ENCODE measurements at places on chromosomes 6 and 20.

DNA sequence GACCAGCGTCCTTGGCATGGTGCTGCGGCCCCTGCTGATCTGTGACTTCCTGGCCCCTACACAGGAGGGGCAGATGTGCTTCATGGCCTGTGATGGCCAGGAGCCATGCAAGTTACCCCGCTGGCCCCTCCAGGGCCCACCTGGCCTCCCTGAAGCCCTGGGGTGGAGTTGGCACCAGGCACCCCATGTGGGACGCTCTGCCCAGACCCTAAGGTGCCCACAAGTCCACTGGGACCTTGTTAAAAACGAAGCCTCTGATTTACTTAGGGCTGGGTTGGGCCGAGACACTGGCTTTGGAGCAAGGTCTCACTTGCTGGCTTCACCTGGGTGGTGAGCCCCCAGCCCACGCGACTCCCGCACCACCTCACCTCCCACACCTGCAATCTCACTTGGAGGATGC, 139.0 kb downstream of the PHACTR3 start:
- DNase-seq = no peak

- no peak for DNase-seq
Observed at GRCh38 chr6:162852840-162853577, 125.2 kb downstream of the PACRG start.

GRCh38 chr6:3561725-3562124, 104.9 kb upstream of the SLC22A23 start:
- DNase-seq = no peak

- no peak for DNase-seq
Observed at GRCh38 chr6:75824160-75824559, 75.1 kb downstream of the MYO6 start.

GRCh38 chr6:74651948-74652842, 553.7 kb downstream of the COL12A1 start:
- DNase-seq = no peak

GRCh38 chr6:121382467-121383121, 48.3 kb upstream of the TBC1D32 start:
- no peak for DNase-seq

GRCh38 chr6:21942897-21943296, 349.3 kb downstream of the SOX4 start:
- no peak for DNase-seq

- no peak for DNase-seq
Observed at GRCh38 chr6:26172608-26172968, 85.4 kb downstream of the HFE start.

DNA sequence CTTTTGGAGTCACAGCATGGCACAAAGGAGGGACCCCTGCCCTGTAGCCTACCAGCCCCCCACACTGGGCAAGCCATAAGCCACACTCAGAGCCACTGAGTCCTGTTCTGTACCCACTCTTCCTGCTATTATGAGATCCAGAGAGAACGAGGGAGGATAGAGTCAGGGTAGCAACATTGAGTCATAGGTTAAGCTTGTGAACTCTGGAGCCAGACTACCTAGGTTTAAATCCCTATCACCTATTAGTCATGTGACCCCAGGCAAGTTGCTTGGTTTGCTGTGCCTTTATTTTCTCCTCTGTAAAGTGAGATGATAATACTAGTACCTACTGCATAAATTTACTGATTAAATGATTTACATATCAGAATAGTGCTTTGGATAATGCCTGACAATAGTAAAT, 540 bp downstream of the CNBD2 start:
- DNase-seq = no peak

DNA sequence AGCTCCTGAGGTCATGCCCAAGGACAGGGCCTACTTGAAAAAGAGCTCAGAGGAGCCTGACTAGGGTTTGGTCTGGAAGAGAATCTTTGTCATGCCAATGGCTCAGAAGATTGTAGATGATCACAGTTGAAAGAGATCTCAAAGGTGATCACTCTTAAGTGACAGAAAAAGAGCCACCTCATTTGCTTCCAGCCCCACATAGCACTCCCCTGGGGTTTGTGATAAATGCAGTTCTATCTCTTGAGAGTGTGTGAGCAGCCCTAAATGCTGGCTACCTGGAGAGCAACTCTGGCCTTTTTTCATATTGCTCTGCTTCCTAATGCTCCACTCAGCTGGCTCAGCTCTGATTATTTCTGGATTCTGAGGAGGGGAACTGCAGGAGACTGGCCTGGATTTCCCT, 39.3 kb downstream of the KLHL32 start:
- no peak for DNase-seq

DNA sequence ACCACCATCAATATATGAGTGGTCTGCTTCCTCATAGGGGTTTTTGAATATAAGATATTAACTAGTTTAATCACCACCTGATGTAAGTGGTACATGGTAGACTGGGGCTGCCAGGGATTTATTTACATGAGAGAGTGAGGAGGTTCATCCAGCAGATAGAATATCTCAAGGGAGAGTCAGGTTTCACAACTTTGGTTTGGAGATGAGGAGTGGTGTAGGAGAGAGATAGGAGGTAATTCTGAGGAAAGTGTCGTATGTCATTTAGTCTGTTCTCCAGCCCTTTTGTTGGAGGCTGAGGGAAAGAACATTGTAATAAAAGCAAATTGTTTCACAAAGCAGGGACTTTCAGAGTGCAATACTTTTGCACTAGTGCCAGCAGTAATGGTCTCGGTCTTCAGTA, 16.8 kb downstream of the L3MBTL3 start:
- DNase-seq = no peak

DNA sequence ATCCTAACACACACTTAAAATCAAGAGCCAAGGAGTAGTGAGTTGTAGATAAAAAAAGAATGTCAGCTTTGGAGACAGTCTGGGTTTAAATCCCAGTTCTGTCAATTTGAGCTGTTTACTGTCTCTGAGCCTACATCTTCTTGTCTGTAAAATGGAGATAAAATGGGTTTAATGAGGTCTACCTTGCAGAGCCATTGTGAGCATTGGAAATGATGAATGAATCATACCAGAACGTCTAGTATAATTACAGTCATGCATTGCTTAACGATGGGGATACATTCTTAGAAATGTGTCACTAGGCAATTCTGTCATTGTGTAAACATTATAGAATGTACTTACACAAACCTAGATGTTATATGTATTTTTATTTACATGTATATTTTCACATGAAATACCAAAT, 17.6 kb upstream of the SGK2 start:
- no peak for DNase-seq

GRCh38 chr6:146545581-146545980, 1.9 kb downstream of the RAB32 start:
- no peak for DNase-seq

GRCh38 chr20:20702330-20703245, 9.9 kb downstream of the RALGAPA2 start:
- no peak for DNase-seq

DNA sequence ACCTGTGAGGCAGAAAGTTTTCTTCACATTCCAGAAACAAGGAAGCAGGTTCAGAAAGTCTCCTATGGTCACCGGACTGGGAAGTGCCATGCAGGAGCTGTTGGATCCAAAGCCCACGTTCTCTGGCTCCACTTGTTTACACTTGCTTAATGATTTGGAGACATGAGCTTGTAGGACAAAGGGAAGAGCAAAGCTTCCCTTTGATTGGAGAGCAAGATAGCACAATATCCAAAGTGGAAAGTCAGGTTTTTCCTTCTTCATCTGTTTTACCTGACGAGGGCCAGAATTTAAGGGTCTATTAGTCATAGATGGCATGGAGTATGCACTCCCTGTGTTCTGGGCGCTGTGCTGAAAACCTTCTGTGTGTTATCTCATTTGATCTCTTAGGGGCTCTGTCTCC, 81.2 kb downstream of the PDE7B start:
- no peak for DNase-seq

DNA sequence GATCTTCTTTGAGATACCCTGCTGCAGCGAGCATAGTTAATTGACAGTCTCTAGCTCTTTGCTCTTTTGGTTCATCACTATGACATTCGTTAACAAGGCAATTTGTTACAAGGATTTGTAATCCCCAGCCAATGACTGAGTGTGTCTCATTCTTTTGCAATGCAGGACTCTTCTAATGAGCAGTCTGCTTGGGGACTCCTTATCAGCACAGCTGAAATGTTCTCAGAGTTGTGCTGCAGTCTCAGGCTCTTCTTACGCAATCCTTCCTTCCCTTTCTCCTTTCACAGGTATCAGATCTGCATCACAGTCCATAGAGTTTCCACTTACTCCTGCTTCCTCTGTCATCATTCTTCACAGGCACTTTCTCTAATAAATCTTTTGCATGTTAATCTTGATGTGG, 161.2 kb upstream of the OGFRL1 start:
- no peak for DNase-seq

GRCh38 chr6:106051226-106051625, 34.9 kb upstream of the PRDM1 start:
- DNase-seq = no peak

DNA sequence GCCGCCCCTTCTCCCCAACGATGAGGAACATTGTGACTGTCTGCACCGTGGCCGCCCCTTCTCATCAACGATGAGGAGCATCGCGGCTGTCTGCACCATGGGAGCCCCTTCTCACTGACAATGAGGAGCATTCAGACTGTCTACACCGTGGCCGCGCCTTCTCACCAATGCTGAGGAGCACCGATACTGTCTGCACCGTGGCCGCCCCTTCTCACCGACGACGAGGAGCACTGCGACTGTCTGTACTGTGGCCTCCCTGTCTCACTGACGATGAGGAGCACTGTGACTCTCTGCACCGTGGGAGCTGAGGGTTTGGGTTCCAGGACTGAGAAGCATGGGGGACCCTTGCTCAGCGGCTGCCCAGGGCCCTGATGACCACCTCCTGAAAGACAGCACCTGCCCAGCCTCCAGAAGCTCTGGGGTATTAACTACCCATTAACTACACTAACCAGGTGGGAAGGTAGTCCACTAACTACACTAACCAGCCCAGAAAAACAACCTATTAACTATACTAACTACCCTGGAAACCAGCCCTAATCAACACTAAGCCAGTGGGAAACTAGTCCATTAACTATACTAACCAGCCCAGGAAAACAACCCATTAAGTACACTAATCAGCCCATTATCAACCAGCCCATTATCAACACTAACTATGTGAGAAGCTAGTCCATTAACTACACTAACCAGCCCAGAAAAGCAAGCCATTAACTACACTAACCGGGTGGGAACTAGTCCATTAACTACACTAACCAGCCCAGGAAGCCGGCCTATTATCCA, 116.9 kb downstream of the TAF4 start:
- no peak for DNase-seq

DNA sequence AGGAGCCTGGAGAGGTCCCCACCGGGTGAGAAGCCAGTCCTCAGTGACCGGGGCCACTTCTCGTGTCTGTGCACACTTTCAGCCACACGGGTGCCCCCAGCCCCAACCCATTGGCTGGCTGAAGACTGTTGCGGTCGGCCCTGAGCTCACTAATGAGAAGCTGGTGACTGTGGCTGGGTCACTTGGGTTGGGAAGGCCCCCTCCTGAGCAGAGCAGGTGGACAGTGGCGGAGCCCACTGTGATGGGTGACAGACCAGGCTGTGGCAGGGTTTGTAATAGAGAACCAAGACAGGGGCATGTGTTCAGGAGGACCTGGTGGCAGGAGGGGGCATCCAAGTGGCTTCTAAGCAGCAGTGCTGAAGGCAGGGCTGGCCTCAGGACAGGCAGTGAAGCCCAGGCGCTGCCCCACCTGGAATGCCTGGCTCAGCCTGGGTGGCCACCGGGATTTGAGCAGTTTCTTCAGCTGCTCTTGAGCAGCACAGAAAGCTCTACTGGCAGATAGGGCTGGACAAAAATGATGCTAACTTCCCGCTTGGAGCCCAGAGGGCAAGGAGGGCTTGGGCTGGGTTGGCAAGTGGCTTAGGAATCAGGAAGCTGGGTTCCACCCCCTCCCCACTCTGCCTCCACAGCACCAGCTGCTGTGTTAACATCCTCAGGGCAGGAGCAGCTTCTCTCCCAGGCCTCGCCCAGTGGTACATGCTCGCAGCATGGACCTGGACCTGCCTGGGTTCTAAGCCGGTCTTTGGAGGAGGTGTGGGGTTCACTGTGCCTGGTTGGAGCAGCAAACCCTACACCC, 256.4 kb downstream of the CDH4 start:
- no peak for DNase-seq

DNA sequence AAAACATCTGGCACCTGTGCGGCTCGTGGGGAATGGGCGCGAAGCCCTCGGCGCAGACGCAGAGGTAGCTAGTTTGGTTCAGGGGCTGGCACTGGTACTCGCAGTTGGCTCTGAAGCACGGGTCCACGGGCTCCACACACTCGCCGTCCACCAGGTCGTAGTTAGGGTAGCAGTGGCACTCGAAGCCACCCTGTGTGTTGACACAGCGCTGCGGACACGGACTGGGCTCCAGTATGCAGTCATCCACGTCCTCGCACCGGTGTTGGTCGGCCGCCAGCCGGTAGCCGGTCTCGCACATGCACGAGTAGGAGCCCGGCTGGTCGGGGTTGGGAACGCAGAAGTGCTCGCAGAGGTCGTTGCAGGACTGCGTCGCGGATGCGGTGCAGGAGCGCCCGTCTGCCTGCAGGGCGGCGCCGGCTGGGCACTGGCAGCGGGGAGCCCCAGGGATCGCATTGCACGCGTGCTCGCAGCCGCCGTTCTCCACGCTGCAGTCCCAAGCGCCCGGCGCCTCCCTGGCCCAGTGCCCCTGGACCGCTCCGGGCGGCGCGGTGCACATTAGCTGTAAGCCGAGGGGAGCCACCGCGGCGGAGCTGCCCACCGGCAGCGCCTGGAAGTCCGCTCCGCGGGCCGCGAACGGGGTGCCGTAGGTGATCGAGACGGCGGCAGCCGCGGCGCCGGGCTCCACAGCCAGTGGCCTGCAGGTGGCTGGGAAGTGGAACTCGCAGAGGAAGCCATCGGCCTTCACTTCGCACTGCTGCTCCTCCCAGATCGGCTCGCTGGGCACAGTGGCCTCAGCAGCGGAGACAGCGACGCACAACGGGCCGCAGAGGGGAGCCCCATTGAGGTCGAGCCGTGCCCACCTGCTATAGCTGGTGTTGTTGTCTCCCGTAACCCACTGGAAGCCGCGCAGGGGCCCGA, 930 bp downstream of the THBD start:
- DNase-seq = no peak

- DNase-seq = no peak
Observed at GRCh38 chr6:144178323-144178722, 28.0 kb downstream of the STX11 start.

DNA sequence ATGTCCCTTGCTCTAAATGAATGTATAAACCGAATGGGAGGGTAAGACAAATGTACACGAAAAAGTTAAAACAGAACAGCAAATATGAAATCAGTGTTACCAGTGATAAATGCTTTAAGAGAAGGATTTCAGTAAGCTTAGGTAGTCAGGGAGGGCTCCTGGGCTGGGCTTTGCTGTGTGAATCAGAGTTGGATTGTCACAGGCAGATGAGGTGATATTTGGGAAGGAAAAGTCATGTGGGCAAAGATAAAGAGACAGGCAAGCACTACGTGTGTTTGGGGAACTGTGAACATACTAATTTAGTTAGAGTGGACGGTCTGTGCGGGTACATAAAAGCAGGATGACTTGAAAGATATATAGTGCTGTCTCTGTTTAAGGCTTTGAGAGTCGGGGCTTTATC, 114.8 kb downstream of the CRYBG1 start:
- no peak for DNase-seq

- peak; percentile 77 for DNase-seq
Observed at GRCh38 chr6:38871741-38872568, 156.8 kb downstream of the DNAH8 start.

- DNase-seq = no peak
Observed at GRCh38 chr20:25058051-25058846, at the start of gene ACSS1. Gene ACSS1, minus strand, starts transcription at chr20:25058139. Its CDS starts 37 bp downstream, at chr20:25058102.

- no peak for DNase-seq
Observed at GRCh38 chr20:61680096-61680495, 385.6 kb downstream of the TAF4 start.

All from NCI-H446 (cell line).